Endothelial cell (in vitro differentiated cells): ENCODE measurements at places on chromosomes 12 and 14. TPM values are rescaled to one million over a fixed set of nuclear protein-coding genes. Genes with fewer than 3 reads are reported as not detected.

B3GNT4 gene
- total RNA-seq, result 0.38 TPM

PRB3 gene
- not detected for total RNA-seq

NRIP2 gene
- total RNA-seq, result 0.13 TPM

- H3K27ac ChIP-seq, result no peak overlapping the region
- H3K4me1 ChIP-seq, result no peaks in the 10 kb centered on the region
- DNase-seq, result no peak
Observed at GRCh38 chr14:74656964-74657363, 44.9 kb upstream of the LTBP2 start.

DNA sequence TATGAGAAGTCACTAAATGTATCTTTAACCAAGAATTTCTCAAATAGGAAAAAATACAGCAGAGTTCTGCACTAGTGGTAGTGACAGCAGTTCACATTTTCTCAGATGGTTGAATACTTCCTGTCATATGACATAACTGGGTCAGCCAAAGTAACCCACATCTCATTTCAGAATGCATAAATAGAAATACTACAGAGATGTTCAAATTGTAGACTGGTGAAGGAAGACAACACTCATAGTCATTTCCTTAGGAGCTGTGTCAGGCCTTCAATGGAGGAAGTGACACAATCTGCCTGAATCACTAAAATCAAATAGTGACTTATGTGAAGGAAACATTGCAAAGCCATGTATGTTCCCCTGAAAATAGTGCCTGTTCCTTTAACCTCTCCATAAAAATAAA lies 32.4 kb downstream of the FERMT2 start:
- no peak overlapping the region for H3K27ac ChIP-seq
- peaks cover 22% of the 10 kb centered on the region for H3K4me1 ChIP-seq
- DNase-seq, result no peak
- no peak overlapping the region for H3K4me3 ChIP-seq
- peaks cover 10% of the 10 kb centered on the region for H3K36me3 ChIP-seq
- H3K27me3 ChIP-seq, result no peaks in the 10 kb centered on the region

- H3K4me3 ChIP-seq, result no peak overlapping the region
- H3K4me1 ChIP-seq, result peaks cover 20% of the 10 kb centered on the region
- H3K27ac ChIP-seq, result no peak overlapping the region
- no peaks in the 10 kb centered on the region for H3K27me3 ChIP-seq
Observed at GRCh38 chr14:60241091-60241490, 7.9 kb upstream of the PPM1A start.

TPPP2 gene
- total RNA-seq, result 0.62 TPM
